Endothelial cell of umbilical vein (primary cell): ENCODE measurements at places on chromosomes 1 and 21. TPM values are rescaled to one million over a fixed set of nuclear protein-coding genes. Genes with fewer than 3 reads are reported as not detected.

DNA sequence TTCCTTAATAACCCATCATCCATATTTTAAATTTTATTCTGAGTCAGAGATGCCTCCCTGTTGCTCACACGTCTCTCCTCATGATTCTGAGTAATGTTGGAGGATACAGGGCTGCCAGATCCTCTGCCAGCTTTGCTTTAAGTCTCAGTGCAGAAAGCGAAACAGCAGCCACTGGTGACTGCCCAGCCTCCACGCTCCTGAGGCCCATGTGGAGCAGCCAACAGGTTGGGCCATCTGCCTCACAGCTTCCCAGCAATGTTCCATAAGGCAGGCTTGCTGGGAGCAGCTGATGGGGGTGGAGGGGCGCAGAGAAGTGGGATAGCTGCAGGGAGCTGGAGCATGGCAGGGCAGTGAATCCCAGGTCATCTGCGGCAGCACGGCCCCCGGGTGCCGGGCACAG, 104.2 kb downstream of the IGSF21 start:
- H3K36me3 ChIP-seq, result no peaks in the 10 kb centered on the region
- DNase-seq, result no peak
- H3K27me3 ChIP-seq, result no peaks in the 10 kb centered on the region
- H3K27ac ChIP-seq, result no peak overlapping the region

GRCh38 chr1:214312530-214313051, 31.6 kb downstream of the SMYD2 start:
- no peaks in the 10 kb centered on the region for H3K4me1 ChIP-seq
- no peak overlapping the region for H3K4me3 ChIP-seq
- DNase-seq, result no peak
- no peak overlapping the region for H3K27ac ChIP-seq

GRCh38 chr1:159889821-159890252, 10.1 kb downstream of the CFAP45 start:
- H3K27me3 ChIP-seq, result no peaks in the 10 kb centered on the region
- peak overlapping the region; percentile 71 for H3K27ac ChIP-seq
- no peak overlapping the region for H3K4me3 ChIP-seq
- no peaks in the 10 kb centered on the region for H3K36me3 ChIP-seq
- peak; percentile 94 for DNase-seq

DNA sequence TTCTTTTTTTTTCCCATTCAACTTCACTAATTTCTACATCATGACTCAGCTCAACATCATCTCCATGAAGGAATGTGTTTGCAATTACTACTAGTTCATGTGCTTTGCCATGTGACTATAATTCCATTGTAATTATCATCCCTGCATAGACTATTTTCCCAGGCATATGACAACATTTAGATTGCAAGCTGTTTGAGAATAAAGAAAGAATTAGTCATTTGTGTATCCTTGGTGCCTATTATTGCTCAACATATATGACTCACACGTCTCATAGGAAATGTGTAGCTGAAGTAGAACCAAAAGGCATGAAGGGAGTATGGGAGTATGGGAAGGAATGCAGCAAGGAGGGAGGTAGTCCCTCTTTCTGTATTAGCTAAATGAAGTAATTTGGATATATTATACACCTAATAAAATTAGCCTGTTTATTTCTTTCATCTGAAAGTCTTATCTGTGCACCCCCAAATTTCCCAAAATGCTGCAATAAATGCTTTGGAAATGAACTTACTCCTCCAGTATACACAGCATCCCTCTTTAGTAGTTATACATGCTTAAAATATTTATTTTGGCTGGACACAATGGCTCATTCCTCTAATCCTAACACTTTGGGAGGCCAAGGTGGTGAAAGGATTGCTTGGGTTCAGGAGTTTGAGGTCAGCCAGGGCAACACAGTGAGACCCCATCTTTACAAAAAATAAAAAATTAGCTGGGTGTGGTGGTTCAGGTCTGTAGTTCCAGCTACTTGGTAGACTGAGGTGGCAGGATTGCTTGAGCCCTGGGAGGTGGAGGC, 316.9 kb upstream of the ADGRL4 start:
- H3K4me3 ChIP-seq, result no peak overlapping the region
- no peaks in the 10 kb centered on the region for H3K36me3 ChIP-seq
- H3K27me3 ChIP-seq, result no peaks in the 10 kb centered on the region
- H3K27ac ChIP-seq, result no peak overlapping the region

- no peaks in the 10 kb centered on the region for H3K4me1 ChIP-seq
- peak; percentile 39 for DNase-seq
- H3K4me3 ChIP-seq, result no peak overlapping the region
- no peaks in the 10 kb centered on the region for H3K27me3 ChIP-seq
These were observed 10.7 kb upstream of the ELF3 start for GRCh38 chr1:201999625-202000238.

DNA sequence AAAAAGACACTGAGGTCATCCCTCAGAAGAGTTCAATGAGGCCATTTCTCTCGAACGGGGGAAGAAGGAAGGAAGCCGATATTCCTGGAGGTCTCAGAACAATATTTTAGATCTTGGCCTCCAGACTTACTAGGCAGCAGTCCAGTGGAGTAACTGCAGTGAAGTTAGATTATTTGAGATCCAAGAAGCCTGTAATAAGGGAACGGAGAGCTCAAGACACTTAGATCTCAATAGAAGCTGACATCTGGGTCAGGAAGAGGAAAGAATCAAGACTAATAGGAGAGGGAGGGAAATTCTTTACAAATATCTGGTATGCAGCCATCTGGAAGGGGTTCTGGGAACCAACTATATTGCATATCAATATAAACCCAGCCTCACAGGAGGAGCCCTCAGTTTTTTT, 13.6 kb upstream of the ENAH start:
- no peaks in the 10 kb centered on the region for H3K4me1 ChIP-seq
- no peaks in the 10 kb centered on the region for H3K36me3 ChIP-seq
- peak; percentile 20 for DNase-seq
- no peak overlapping the region for H3K4me3 ChIP-seq

DNA sequence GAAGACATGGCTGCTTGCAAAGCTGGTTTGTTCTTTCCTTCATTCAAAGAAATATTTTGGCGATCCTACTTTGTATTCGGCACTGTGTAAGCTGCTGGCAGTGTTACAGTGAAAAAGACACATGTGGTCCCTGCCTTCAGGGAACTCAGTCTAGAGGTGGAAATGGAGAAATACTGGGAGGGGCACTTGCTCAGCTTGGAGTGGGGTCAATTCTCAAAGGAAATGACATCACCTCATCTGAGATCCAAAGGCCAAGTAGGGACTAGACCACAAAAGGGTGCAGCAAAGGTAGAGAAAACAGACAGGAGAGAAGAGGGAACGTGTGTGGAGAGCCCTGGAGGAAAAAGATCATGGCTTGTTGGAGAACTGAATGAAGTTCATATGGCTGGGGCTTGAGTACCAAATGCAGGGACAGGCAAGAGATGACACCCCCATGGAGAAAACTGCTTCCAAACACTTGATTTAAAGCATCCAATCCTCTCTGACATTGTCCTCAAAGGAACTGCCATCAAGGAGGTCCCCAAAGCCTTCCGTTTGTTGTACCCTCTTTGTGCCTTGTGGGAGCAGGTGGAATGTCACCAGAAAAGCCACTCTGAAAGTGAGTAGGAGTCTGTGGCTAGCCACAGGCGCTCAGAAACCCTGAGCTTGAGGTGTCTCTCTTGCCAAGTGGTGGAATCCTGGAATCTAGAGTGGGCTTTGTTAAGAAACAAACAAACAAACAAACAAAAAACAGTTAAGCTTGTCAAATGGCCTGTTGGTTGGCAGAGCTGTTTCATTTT, 48.3 kb upstream of the TDRD10 start:
- no peaks in the 10 kb centered on the region for H3K27me3 ChIP-seq
- no peak overlapping the region for H3K27ac ChIP-seq
- no peak overlapping the region for H3K4me3 ChIP-seq
- H3K36me3 ChIP-seq, result no peaks in the 10 kb centered on the region
- DNase-seq, result no peak

- H3K36me3 ChIP-seq, result no peaks in the 10 kb centered on the region
- H3K27ac ChIP-seq, result peak overlapping the region; percentile 38
- no peak overlapping the region for H3K4me3 ChIP-seq
- H3K4me1 ChIP-seq, result peaks cover 16% of the 10 kb centered on the region
- DNase-seq, result peak; percentile 39
- H3K27me3 ChIP-seq, result no peaks in the 10 kb centered on the region
These were observed 1260.7 kb downstream of the PLA2G4A start for GRCh38 chr1:188089461-188089860.

GRCh38 chr1:93723110-93723509, 41.5 kb upstream of the BCAR3 start:
- H3K36me3 ChIP-seq, result no peaks in the 10 kb centered on the region
- peaks cover 23% of the 10 kb centered on the region for H3K4me1 ChIP-seq
- H3K27me3 ChIP-seq, result no peaks in the 10 kb centered on the region
- no peak overlapping the region for H3K4me3 ChIP-seq
- no peak for DNase-seq
- H3K27ac ChIP-seq, result peak overlapping the region; percentile 74

DNA sequence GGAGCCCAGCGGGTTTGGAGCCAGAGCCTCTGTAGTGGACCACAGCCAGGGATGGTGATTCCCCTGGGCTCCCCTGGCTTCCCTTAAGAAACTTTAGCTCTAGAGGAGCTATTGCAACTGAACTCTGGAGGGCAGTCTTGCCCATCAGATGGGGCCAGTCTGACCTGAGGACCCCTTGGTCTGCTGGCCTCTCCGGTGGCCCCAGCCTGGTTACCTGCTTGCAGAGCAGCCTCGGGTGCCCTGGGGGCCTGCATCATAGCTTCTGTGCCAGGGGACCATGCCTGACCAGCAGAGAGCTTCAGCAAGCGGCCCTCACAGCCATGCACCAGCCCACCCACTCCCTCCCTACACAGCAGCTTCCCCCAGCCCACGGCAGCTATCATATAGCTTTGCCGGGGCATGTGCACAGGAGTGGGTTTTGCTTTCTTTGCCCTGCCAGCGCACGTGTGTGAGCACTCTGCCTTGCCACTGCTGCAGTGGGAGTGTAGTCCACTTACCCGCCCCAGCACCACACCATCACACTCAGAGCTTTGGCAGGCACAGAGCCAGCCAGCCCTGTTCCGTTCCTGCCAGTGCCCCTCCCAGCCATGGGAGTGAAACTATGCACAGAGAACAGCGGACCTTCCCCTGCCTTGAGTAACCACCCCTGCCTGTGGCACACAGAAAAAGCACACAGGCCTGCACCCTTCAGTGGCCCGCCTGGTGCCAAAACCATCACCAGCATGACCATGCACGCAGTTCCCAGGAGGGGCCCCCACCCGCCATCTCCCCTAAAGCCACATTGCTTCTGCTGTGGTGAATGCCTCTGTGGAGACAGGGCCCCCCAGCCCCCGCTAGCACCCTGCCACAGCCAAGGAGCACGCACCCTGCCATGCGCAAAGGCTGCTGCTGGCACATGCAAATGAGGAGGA, 442.9 kb upstream of the NEGR1 start:
- no peaks in the 10 kb centered on the region for H3K36me3 ChIP-seq
- H3K27ac ChIP-seq, result no peak overlapping the region
- DNase-seq, result no peak
- H3K4me3 ChIP-seq, result no peak overlapping the region
- no peaks in the 10 kb centered on the region for H3K27me3 ChIP-seq
- H3K4me1 ChIP-seq, result no peaks in the 10 kb centered on the region

- no peak within 1 kb of the TSS for H3K4me3 ChIP-seq
- DNase-seq, result no peak
- H3K27me3 ChIP-seq, result no peaks in the 10 kb centered on the region
- H3K36me3 ChIP-seq, result no peaks in the 10 kb centered on the region
These were observed at the start of gene CELA2B for GRCh38 chr1:15475752-15476314. Gene CELA2B (plus strand): TSS chr1:15476104. CDS start chr1:15476126, 22 bp downstream.

GRCh38 chr21:42988236-42988965, 14.0 kb downstream of the PKNOX1 start:
- DNase-seq, result no peak
- H3K27me3 ChIP-seq, result no peaks in the 10 kb centered on the region
- H3K4me3 ChIP-seq, result no peak overlapping the region
- H3K4me1 ChIP-seq, result peaks cover 20% of the 10 kb centered on the region

GRCh38 chr1:115196296-115196695, 107.0 kb upstream of the TSPAN2 start:
- DNase-seq, result no peak
- no peak overlapping the region for H3K4me3 ChIP-seq
- no peaks in the 10 kb centered on the region for H3K36me3 ChIP-seq
- no peaks in the 10 kb centered on the region for H3K27me3 ChIP-seq

- no peaks in the 10 kb centered on the region for H3K36me3 ChIP-seq
- peak; percentile 24 for DNase-seq
- no peak overlapping the region for H3K27ac ChIP-seq
- H3K4me3 ChIP-seq, result no peak overlapping the region
- H3K27me3 ChIP-seq, result no peaks in the 10 kb centered on the region
- H3K4me1 ChIP-seq, result no peaks in the 10 kb centered on the region
These were observed 114.4 kb downstream of the DMRTA2 start for GRCh38 chr1:50308878-50309277.

DNA sequence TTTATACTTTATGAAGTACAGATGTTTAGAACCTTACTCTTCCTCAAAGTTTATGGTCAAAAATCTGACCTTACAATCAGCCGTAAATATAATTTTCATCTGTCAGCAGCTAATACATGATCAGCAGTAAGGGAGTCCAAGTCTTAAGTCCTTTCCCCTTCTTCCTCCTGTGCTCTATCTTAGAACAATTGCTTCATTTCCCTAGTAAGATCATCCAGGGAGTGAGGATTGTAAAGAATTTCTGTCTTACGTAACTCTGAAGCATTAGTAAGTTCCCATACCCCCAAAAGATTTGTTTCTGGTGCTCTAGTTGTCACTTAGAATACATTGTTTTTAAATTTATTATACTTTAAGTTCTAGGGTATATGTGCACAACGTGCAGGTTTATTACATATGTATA, 2.1 kb downstream of the SETDB1 start:
- no peak overlapping the region for H3K27ac ChIP-seq
- DNase-seq, result no peak
- H3K36me3 ChIP-seq, result peaks cover 11% of the 10 kb centered on the region

DNA sequence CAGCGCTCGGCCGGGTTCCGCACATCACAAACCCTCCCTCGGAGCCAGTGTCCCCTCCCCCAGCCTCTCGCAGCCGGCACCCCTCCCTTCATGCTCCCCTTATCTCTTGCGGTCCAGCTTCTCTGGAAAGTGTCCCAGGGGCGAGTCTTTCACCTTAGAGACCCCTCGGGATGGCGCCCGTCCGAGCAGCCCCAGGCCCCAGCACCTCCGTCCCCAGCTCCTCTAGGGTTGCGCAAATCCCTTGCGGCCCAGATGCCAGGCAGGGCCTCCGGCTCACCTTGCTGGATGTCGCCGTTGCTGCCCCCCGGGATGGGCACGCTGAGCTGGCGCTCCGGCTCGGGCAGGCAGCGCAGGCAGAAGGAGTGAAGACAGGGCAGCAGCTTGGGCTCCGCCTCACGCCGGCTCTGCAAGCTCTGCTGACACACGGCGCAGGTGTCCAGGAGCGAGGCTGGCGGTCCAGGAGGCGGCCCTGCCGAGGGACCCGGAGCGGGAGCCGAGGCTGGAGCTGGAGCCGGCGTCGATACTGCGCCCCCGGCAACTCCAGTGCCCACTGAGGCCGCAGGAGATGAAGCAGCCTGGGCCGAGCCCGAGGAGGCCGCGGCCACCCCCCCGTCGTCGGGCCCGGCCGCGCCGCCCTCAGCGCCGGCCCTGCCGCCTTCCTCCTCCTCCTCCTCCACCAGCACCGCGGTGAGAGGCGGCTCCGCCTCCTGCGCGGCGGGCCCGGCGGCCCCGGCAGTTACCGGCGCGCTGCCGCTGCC, 550 bp downstream of the TRIM33 start:
- H3K4me3 ChIP-seq, result peak overlapping the region; percentile 67
- peak; percentile 62 for DNase-seq
- peaks cover 5% of the 10 kb centered on the region for H3K27me3 ChIP-seq
- peaks cover 21% of the 10 kb centered on the region for H3K4me1 ChIP-seq
- H3K36me3 ChIP-seq, result no peaks in the 10 kb centered on the region
- peak overlapping the region; percentile 80 for H3K27ac ChIP-seq

SLC6A9 gene
- polyA plus RNA-seq, result 0.80 and 0.81 TPM in 2 replicates

SGIP1 gene
- polyA plus RNA-seq, result 30.4 and 30.9 TPM in 2 replicates

HTR1D gene
- 1.9 TPM in 2 replicates for polyA plus RNA-seq
